ENCODE measurements at places on chromosomes 4 and X.

DNA sequence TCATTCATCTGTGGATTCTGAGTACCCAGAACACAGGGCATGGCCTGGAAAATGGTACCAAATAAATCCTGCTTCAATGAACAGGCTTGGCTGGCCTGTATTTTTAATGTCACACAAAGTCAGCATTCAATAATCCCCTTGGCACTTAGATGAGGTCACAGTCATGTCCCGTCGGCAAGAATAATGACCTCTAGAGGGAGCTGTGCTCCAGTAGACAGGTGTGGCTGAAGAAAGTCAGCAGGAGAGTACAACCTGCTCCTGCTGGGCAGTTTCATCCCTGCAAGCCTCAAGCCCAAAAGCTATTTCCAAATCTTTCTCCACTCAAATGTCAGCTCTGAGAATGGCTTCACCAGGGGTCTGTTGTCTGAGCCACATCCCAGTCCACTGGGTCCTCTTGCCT lies 404.0 kb upstream of the F9 start:
- no peak for DNase-seq

GRCh38 chrX:106692425-106693065 lies 34.0 kb upstream of the RNF128 start:
- DNase-seq, result no peak

- DNase-seq, result peak; percentile 21
Measured at GRCh38 chr4:26873391-26874026, 12.9 kb downstream of the STIM2 start.

- no peak for DNase-seq
Measured at GRCh38 chrX:115894087-115894486, 276.5 kb upstream of the AGTR2 start.

- no peak for DNase-seq
Measured at GRCh38 chr4:132123870-132124623, 1025.0 kb upstream of the PCDH10 start.

DNA sequence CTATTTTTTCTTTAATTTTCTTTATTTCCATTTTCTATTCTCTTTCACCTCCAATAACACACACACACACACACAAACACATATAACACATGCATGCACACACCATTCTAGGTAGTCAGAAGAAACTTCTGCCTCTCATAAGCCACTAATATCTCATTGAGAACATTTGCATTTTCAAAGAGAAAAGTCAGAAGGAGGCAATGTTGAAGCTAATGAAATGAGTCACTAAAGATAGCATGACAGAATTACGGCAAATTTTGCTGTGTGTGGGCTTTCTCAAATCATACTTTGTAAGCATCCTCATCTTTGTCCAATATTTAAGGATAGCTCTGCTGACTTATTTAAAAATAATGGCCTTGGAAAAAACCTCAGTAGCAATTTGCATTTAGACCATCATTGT lies 291.3 kb downstream of the GUCY2F start:
- no peak for DNase-seq

DNA sequence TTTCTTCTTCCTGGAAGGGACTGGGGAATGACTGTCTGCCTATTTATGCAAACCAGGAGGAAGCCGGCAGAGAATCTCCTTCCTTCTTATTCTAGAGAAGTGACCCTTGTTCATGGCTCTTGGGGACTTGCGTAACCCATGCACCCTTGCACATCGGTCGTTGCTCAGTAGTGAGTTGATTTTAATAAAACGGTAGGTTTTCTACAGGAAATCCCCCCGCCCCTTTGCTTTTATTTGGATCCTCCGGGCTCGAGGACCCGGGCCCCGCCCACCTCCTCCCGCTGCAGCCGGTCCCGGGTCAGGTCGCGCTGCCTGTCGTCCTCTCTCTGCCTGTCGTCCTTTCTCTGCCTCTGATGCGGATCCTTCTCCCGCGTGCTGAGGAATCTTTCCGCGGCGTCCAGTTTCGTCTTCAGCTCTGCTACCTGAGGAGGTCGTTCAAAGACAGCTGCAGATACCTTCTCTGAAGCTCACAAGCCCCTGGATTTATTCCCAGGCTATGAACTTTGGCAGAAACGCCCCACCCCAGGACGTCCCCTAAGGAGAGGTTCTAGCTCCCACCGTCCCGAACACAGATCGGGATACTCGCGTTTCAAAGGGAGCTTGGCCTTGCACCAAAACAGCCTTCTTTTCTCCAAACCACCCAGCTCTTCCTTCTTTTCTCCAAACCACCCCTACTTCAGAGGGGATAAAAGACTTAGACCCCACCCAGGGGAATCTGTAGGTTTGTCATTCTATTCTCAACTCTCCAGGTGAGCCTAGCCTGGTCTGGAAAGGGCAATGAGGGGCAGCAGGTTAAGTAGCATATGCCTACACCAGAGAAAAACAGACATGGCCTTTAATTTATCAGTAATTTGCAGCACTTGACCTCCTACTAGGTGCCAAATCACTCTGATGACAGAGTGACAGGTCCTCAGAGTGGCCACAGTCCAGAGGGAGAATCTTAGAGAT lies 7.0 kb downstream of the TNIP3 start:
- no peak for DNase-seq

DNA sequence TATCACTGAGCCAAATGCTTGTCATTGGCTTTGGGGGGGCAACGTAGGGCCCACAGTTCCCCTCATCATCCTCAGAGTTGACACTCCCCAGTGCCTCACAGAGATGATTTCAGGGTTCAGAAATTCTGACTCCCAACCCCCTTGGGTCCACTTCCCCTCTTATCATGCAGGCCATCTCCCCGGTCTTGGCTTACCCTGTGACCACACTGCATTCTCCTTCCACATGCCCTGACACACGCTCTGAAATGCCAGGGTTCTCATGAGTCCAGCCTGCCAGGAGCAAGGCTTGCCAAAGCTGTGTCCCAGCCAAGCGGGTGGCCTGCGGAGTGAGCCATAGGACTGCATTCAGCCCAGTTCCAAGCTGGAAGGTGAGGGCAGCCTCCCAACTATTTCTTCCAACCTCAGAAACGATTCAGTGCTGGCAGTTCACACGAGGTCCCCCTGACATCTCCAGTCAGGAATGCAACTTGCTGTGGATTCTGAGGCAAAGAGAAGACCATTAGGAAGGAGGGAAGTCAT lies 101.2 kb downstream of the SMIM20 start:
- DNase-seq, result no peak

- no peak for DNase-seq
Measured at GRCh38 chr4:156201050-156201449, 247.4 kb upstream of the CTSO start.

- no peak for DNase-seq
Measured at GRCh38 chr4:152747444-152747843, 32.1 kb downstream of the TIGD4 start.

- DNase-seq, result no peak
Measured at GRCh38 chr4:1976416-1977352, 32.1 kb downstream of the NELFA start.

- DNase-seq, result no peak
Measured at GRCh38 chr4:168637872-168638756, 141.3 kb downstream of the PALLD start.

DNA sequence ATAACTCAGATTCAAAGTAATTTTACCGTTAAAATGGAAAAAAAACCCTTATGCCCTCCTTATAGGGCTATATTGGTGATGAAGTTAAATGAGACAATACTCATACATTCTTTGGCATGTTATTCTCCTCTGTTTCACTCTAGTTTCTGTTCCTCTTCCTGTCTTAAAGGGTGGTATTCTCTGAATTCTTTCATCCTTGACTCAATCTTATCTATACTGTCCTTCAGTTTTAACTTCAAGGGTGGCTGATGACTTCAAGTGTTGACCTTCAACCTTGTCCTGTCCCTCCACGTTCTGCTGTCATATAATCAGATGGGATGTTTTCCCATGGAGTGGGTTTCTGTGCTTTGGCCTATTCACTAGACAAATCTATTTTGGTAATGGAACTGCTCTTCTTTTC lies 44.0 kb downstream of the ZNF518B start:
- DNase-seq, result no peak

- DNase-seq, result no peak
Measured at GRCh38 chr4:10107111-10108091, 9.2 kb downstream of the WDR1 start.

- DNase-seq, result no peak
Measured at GRCh38 chr4:17605236-17605635, 9.2 kb upstream of the MED28 start.

GRCh38 chr4:43837604-43838003 lies 611.0 kb downstream of the KCTD8 start:
- no peak for DNase-seq

DNA sequence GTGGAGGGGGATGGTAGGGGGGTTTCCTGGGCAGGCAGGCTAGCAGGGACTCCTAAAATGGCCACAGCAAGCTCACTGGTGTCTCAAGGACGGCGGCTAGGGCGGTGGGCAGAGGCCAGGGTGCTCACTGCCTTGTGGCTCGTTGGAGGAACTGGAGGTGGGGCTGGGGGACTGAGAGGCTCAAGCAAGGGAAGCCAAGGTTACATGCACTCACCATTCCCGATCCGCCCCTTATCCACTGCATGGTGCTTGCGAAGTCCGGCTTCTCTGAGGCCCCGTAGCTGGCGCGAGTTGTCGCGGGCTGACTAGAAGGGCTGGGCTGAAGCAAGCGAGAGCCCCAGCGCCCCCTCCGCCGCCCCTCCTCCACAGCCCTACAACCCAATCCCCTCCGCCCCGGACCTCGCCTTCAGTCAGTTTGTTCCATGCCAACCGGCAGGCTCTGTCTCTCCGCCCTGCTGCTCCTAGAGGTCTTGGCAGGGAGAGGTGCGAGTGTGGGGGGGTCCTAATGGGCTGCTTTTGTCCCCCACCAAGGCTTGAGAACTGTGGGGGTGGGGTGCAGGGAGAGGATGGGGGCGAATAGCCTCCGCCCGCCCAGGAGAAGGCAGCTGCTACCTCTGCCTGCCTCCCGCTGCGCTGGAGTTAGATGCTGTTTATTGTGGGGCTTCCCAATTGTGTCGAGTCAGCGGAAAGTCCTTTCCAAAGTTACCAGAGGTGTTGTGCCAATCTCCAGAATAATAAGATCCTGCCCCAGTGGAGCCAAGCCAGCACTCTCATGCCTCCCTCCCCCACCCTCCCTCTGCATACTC lies at the start of gene ARHGEF9:
Gene ARHGEF9, minus strand, starts transcription at position 313 of the 806 bp plus-strand sequence. Its CDS starts 69 bp downstream, at position 244.
- no peak for DNase-seq

DNA sequence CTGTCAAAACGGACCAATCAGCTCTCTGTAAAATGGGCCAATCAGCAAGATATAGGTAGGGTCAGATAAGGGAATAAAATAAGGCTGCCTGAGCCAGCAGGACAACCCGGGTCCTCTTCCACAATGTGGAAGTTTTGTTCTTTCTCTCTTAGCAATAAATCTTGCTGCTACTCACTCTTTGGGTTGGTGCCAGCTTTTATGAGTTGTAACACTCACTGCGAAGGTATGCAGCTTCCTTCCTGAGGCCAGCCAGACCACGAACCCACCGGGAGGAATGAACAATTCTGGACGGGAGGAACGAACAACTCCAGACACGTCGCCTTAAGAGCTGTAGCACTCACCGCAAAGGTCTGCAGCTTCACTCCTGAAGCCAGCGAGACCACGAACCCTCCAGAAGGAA lies 287.8 kb downstream of the RAPGEF2 start:
- DNase-seq, result no peak

DNA sequence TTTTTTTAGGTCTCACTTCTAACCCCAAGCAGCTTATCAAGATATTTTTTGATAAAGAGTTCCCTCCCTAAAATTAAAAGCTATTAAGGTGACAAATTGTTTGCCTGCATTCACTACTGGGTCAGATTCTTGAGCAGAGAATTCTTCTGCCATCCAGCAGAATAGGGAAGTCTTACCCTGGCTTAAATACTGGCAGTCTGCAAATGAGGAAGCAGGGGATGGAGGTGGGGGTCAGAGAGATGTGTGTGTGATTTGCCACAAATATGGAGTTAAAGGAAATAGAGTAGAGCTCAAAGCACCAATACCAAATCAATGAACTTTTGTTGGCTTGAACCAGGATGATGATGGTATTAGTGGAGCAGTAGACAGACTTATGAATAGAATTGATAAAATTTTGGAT lies 122.2 kb downstream of the ANXA5 start:
- DNase-seq, result no peak

DNA sequence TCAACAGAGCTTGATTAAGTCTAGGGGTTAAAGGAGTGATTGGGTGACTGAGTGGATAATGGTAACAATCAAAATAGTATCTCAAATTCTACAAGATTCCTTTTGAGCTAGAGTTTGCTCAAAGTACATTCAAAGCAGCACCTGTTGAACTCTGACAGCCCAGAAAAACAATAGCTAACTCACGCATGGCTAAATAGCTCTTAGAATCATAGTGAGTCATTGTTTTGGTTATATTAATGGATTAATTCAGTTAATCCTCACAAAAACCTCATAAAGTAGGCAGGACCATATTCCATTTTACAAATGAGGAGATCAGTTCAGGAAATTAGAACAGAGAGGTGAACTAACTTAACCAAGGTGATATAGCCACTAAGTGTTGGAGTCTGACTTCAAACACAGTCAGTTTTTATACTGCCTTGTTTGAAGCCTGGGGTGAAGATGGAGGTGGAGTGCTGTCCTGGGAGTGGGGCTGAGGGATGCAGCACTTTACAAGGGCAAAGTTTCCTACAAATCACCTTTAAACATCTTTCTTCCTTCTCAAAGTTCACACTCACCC lies 35.9 kb upstream of the PPM1K start:
- no peak for DNase-seq

DNA sequence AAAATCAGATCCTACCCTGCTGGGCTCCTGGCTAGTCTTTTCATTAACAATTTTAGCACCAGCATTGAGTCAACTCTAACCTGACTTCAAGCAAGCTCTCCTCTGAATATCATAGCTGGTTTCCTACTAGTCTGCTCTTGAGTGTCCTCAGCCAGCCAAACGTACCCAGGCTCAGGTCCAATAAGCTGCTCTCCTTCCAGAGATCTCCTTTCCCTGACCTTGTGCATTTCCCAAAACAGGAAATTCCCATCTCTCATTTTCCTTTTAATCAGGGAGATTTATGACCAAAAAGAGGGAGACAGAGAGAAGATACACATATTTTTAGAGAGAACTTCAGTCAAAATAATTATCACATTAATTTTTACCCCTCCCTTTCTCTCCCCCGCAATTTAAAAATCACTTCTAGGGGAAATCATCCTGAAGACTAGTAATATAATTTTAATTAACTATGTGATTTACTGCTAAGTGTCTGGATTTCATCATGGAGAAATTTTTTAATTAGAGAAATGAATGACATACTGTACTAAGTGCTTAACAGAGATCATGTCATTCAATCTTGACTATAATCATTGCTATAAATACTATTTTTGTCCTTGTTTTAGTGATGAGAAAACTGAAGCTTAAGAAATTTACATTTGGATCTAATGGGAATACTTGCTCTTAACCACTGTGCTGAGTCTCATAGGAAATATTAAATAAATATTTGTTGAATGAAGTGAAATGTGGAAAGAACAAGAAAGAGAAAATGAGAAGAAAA lies 421.7 kb upstream of the INTU start:
- DNase-seq, result no peak

Data from stimulated activated CD8-positive, alpha-beta memory T cell treated with anti-CD3 and anti-CD28 coated beads, Interleukin-7, amount 100 ng/mL, for 1 hour (primary cell).